Left renal cortex interstitium (tissue), 4 donors: ENCODE measurements at places on chromosomes 7 and 10.

- no peak for DNase-seq
Measured at GRCh38 chr7:96952974-96953391, 52.4 kb upstream of the DLX6 start.

DNA sequence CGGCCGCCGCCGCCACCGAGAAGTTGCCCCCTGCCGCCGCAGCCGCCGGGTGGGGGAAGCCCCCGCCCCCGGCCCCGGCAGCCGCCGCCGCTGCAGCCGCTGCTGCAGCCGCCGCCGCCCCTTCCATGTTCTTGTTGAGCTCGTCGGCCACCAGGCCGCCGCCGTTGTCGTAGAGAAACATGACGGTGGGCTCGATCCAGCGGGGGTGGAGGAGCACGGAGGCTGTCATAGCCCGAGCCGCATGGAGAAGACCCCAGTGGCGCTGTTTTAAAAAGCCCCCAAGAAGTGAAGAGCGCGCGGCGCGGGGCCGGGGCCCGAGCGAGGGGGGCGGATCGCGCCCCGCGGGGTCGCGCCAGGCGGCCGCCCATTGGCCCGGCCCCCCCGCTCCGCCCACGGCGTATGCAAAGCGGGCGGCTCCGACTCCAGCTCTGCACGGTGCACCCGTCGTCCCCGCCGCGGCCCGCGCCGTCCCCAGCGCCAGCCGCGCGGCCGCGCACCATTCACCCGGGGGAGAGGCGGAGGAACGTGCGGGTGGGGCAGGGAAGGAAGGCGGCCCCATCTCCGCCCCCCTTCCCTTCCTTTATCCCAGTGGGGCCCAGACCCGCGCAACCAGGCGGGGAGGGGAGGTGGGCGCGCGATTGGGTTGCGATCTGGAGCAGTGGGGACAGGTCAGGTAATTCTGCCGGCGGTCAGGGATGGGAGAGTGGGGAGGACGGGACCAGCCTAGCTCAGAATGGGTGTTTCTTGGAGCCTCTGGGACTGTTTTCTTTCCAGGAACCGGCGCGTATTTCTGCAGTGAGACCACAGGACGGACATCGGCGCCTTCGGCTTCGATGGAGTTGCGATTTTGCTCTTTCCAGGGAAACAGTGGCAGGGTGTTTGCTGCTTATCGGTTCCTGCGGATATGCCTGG, at the start of gene HOXA13:
Gene HOXA13, minus strand, starts transcription at position 243 of the 912 bp plus-strand sequence. Its CDS starts 14 bp downstream, at position 229.
- DNase-seq: no peak

GRCh38 chr10:50604809-50605208, 18.9 kb downstream of the SGMS1 start:
- DNase-seq: no peak

DNA sequence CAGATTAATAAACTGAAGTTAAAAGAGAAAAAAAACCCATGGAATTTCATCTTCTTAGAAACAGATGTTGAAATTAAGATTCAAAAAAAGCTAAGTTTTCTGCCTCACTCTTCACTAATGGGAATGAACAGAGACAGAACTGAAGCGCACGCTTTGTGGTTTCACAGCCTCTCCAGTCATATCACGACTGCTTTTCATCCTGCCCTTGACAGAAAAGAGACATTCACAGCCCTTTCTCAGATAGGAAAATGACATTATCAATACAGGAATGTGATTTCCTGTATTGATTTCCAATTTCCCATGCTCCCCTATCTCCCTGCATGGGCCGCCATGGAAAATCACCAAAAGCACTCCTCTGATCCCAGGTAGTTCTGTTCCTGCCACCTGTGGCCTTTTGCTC, 108.2 kb downstream of the PFKFB3 start:
- DNase-seq: no peak

DNA sequence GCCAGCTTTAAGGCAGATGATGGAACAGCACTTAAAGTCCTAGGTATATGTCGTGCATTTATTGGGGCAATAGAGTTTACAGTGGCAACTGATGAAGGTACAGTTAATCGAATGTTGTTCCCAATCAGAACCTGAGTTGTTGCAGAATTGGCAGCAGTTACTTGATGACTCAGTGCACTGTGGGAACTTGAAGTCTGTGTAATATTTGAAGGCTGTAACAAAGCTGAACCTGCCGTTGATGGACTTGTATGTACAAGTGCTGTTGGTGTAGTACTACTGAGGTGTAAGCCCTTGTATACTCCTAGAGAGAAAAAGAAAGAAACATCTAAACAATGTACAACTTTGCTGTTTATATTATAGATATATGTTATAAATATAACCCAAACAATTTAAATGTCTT, 75.3 kb downstream of the EPC1 start:
- no peak for DNase-seq

DNA sequence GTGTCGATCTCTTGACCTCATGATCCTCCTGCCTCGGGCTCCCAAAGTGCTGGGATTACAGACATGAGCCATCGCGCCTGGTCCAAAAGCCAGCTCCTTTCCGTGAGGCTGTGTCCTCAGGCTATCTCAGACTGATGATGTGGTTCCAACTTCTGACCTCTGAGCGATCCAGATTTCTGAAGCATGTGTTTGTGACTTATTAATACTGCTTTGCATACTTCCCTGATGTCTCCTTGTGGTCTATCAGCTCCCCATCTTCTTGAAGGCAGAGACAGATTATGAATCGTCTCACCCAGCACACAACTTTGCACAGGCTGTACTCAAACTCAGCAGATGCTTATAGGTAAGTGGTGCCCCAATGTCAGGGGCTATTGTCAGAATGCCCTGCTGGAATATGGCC, 2.0 kb upstream of the PLPP4 start:
- no peak for DNase-seq

- DNase-seq: no peak
Measured at GRCh38 chr10:73959484-73960243, 38.3 kb upstream of the VCL start.

DNA sequence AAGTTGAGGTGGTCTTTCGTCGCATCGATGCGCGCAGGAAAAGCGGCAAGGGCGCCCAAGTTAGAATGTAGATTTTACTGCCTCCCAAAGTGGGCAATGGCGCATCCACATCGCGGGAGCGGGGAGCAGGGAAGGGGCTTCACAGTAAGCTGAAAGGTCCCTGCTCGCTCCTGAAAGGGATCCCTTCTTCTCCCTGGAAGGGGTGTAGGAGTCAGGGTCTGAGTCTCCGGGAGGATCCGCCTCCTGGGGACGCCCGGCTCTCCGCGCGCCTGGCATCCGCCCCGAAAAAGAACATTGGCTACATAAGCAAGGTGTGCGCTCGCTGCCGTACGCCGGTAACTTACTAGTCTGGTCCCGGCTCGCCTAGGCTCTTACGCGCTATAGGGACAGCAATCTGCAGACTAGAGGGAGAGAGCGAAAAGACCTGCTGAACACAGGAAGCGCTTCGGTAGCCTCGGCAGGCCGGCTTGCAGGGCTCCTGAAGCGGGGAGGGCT, 804 bp downstream of the UNC5B start:
- DNase-seq: no peak

GRCh38 chr10:17001961-17002749, 127.5 kb downstream of the CUBN start:
- no peak for DNase-seq

GRCh38 chr10:49313501-49314070, 14.6 kb downstream of the C10orf71 start:
- DNase-seq: no peak

DNA sequence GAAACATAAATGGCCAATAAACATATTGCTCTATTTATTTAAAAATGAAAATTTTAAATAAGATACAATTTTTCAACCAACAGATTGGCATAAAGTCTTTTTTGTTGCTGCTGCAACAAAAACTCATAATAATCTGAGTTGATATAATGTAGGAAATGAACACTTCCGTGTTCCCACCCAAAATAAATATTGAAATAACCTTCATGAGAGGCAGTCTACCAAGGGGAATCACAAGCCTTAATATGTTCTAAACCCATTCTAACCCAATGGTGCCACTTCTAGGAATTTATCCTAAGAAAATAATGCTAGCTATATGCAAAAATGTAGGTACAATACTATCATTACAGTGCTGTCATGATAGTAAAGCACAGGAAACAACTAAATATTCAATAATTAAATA, 39.1 kb downstream of the SLC25A13 start:
- DNase-seq: no peak

- DNase-seq: no peak
Measured at GRCh38 chr10:107544706-107545520, 380.4 kb upstream of the SORCS1 start.

DNA sequence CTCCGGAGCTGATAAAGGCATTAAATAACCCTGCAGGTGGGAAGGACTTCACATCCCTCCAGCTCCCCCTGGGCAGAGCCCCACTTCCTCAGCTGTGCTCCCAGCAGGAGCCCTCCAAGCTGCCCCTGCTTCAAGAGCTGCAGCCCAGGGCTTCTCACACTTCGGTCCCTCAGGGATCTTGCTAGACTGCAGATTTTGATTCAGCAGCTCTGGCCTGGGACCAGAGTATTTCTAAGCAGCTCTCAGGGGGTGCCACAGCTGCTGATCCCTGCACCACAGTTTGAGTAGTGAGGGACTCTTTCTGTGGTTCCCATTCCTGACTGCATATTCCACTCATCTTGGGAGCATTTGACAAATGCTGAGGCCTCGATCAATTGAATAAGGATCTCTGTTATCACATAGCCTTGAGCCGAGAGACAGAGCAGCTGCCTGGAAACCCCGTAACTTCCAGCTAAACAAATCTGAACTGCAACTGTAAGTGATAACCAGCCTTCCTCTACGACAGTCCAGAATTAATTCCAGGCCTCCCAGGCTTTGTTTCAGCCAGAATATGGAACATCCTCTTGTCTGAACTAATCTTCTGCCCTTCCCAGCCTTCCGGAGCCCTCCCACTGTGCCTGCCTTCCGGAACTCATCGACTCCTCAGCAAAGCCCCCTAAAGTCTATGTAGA, 161.4 kb downstream of the CCDC3 start:
- no peak for DNase-seq

DNA sequence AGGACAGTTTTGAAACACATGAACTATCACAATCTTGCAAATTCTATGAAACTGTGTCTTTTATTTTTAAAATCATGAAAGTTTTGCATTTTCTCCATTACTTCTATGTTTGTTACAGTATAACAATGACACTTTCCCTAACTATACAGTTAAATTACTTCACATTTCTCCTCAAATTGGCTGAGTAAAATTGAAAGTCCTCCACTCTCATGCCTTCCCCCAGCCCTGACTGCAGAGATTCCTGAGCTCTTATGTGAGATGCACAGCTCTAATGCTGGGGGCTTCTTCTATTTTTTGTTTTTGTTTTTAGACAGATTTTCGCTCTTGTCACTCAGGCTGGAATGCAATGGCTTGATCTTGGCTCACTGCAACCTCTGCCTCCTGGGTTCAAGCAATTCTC, 22.7 kb upstream of the MAP3K8 start:
- no peak for DNase-seq

DNA sequence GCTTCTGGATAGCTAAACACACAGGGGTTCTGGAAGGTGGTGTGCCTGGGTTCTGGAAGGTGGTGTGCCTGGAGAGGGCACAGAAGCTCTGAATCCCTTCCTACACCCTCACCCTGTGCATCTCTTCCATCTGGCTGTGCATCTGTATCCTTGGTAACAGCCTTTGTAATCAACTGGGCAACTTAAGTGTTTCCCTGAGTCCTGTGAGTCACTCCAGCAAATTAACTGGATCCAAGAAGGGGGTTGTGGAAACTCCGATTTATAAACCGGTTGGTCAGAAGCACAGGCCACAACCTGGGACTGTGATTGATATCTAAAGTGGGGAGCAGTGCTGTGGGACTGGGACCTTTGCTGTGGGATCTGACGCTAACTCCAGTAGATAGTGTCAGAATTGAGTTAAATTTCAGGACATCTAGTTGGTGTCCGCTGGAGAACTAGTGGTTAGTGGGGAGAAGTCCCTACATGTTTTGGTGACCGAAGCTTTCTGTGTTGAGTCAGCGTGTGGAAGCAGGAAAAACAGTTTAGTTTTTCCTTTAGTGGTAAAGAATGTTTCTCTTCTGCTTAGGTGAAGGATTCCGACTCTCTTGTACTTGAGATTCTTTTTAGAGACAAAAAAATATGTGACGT, 228.1 kb downstream of the BMPER start:
- no peak for DNase-seq

- no peak for DNase-seq
Measured at GRCh38 chr10:2866569-2866968, 200.8 kb upstream of the PFKP start.

DNA sequence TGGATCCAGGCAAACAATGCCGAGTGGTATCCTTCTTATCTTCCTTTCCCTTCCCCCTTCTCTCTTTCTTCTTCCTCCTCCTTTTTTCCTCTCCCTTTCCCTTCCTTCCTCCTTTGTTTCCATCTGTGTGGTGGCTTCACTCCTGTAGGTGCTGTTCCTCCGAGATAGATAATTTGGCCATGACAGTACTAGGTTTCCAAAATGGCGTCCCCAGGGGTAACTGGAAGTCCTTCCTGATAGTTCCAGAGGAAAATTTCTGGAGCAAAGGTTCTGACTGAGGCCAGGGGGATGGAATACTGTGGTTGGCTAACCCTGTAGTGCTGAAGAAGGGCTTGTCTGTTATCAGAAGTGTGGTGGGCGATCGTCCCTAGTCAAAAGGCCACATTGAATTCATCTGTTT, 52.5 kb upstream of the CCDC6 start:
- DNase-seq: no peak

DNA sequence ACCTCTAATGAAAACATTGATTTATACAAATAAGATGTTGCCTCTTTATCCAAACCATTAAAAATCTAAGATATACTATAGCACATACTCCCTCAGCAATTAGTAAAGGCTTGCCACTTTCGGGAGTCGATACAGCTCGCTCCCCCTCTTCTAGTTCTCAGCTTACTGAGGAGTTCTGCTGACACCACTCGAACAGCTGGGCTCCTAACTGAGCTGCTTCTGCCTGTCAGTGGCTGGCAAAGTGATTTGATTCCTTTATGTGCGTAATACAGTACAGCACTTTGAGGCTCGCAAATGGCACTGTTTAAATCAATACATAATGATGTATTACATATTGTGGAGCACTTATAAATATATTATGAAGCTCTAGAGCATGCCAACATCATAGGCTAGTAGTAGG, 241.8 kb downstream of the CREB5 start:
- DNase-seq: no peak

GRCh38 chr7:131071786-131072504, 255.7 kb upstream of the MKLN1 start:
- no peak for DNase-seq

GRCh38 chr7:11026452-11027359, 53.0 kb downstream of the PHF14 start:
- no peak for DNase-seq
